ENCODE measurements at places on chromosomes 4 and X. TPM values are rescaled to one million over a fixed set of nuclear protein-coding genes. Genes with fewer than 3 reads are reported as not detected.

- no peak for ATAC-seq
These were observed 111.3 kb upstream of the ATP8A1 start for GRCh38 chr4:42768125-42768748.

- ATAC-seq: no peak
These were observed 107.0 kb downstream of the DDIT4L start for GRCh38 chr4:100083289-100083688.

DNA sequence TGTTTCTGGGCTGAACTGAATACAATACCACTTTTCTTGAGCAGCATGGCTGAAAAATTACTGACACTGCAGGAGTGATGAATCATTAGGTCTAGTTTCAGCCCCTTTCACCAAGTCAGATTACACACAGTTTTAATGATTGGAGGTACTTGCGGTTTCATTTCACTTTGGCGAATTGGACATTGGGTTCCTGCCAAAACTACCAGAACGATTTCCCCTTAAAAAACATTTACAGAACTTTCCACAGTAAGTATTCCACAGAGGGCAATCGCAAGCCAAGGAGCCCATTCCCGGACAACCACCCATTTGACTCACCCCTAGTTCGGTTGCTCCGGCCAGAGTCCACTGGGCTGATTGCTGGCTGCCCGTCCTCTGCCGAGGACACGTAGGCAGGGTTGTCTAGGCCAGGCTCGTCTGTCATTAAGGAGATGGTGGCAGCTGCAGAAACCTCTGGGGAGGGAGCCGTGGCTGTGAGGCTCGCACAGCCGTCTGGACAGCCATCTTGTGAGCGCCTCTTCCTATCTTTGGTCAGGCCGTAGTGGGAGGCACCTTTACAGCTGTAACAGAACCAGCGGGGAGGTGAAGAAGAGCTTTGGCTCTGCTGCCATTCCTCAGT is 83.5 kb downstream of the LNX1 start:
- ATAC-seq: no peak

DNA sequence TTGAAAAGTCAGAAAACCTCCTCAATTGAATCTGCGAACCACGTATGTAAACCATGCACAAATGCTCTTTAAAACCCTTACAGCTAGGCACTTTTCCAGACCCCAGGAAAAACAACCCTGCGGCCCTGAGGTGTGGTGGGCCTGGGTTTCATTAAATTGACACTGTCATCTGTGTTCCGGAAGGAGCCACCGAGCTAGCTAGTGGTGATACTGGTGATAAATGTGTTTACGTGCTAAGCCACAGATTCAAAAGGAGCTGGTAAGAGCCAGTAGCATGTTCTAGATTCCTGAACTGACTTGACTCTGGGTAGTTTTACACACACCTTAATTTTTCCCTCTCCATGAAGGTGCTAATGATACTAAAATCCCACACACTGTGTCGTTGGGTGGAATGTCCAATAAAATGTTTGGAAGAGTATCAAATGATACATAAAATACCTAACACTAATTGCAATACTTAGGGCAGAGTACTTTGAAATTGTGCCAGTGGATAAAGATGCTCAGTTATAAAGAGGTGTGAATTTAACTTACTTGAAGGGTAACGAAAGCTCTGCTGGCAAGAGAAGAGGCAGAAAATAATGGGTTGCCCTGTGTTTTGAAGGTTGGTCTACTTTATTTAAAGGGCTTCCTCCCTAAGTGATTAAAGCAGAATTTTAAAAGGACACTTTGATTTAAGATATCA is 8.5 kb downstream of the SMS start:
- ATAC-seq: no peak

The DCTD gene
- total RNA-seq: 72.1 TPM
